ENCODE measurements at places on chromosomes 7 and 10. TPM values are rescaled to one million over a fixed set of nuclear protein-coding genes. Genes with fewer than 3 reads are reported as not detected.

DNA sequence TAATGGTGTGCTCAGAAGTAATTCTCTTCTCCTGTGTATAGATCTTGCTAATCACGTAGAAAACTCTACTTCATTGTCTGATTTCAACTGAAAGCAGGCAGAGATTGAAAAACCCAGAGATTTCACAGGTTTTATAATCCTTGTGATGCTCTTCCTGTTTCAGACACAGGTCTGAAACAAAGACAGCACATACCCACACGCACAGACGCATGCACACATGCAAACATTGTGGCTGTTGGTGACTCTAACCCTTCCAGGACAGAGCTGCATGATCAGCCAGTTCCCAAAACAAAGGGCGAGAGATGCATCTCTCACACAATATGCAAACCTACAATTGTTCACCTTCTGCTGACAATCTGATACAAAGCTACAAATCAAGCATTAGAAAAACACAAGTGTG is 11.1 kb upstream of the TFEC start:
- DNase-seq, result no peak

- DNase-seq, result peak; percentile 42
These were observed 109.9 kb upstream of the EFCAB10 start for GRCh38 chr7:105691082-105691679.

DNA sequence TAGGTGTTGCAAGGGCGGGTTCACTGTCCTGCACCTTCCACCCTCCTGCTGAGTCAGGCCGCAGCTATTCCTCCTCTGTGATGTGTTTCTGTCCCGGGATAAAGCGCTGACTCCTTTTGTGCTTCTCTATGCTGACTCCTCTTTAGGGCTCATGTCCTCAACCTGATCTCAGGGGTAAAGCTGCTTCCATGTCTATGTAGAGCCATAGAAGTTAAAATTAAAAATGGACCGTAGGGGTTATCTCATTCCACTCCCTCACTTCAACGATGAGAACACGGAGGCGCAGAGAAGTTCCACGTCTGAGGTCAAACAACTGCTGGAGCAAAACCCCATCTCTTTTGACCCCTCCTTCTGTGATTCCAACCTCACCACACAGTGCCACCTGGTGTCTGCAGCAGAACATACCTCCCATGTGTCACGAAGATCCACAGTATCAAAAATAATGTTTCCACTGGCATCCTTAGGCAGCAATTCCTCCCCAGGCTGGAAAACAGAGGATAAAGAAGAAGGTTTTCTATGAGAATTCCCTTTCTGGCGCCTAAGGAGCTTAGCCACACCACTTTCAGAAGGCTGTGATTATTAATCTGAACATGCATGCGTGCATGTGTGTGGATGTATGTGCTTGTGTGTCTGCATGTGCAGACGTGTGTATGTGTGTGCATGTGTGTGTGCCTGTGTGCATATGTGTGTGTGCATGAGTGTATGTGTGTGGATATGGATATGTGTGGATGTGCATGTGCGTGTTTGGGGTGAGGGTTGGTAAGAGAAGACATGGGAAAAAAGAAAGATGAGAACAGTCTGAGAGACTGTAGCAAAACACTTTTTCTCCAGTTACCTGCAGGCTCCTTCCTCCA is 81.2 kb upstream of the UCN3 start:
- peak; percentile 29 for DNase-seq

The CCDC172 gene
- polyA plus RNA-seq, result not detected

Data from renal pelvis (tissue), 12 donors.